Urinary bladder (tissue), 4 donors: ENCODE measurements at places on chromosomes 2 and 18. TPM values are rescaled to one million over a fixed set of nuclear protein-coding genes. Genes with fewer than 3 reads are reported as not detected.

- no peak for DNase-seq
These were observed 40.9 kb upstream of the STPG4 start for GRCh38 chr2:47196046-47196445.

DNA sequence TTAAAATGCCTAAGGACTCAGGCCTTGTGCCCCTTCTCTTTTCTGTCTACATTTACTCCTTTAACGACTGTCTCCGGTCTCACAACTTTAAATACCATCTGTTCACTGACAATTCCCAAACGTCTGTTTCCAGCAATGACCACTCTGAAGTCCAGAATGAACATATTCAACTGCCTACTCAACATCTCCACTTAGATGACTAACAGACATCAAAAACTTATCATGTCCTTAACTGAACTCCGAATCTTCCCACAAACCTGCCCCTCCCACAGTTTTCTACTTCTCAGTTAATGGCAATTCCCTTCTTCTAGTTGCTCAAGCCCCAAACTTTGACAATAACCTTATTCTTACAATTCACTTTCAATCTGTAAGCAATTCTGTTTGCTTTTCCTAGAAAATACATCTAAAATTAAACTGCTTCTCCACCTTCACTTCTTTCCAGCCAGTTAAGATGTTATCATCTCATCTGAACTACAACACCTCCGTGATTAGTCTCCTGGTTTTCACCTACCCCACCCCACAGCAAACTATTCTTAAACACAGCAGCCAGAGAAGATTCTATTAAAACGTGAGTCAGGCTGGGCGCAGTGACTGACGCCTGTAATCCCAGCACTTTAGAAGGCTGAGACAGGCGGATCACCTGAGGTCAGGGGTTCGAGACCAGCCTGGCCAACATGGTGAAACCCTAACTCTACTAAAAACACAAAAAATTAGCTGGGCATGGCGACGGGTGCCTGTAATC, 2.8 kb downstream of the C1D start:
- DNase-seq, result no peak

- DNase-seq, result no peak
These were observed 20.0 kb upstream of the LANCL1 start for GRCh38 chr2:210496512-210496911.

GRCh38 chr2:146642066-146642465, 1202.8 kb upstream of the ACVR2A start:
- no peak for DNase-seq

The HSBP1L1 gene
- 4.9 TPM for total RNA-seq

The RMDN2 gene
- 17.7 TPM for total RNA-seq

The B3GNT7 gene
- 1.3 TPM for total RNA-seq

The DSG3 gene
- total RNA-seq, result 1.0 TPM

The TYW5 gene
- 22.4 TPM for total RNA-seq
